Glutamatergic neuron (in vitro differentiated cells): ENCODE measurements at places on chromosomes 16 and 17. TPM values are rescaled to one million over a fixed set of nuclear protein-coding genes. Genes with fewer than 3 reads are reported as not detected.
A peak's percentile ranks its signal among the peaks of the same experiment; 100 is the strongest.

C16orf92 gene
- not detected for total RNA-seq

CCL1 gene
- total RNA-seq: not detected

EXOC3L1 gene
- 3.6 TPM for total RNA-seq

LRRC59 gene
- 73.9 TPM for total RNA-seq

CCL14 gene
- not detected for total RNA-seq

ACSM5 gene
- total RNA-seq: not detected

CDH13 gene
- total RNA-seq: 81.1 TPM

DNA sequence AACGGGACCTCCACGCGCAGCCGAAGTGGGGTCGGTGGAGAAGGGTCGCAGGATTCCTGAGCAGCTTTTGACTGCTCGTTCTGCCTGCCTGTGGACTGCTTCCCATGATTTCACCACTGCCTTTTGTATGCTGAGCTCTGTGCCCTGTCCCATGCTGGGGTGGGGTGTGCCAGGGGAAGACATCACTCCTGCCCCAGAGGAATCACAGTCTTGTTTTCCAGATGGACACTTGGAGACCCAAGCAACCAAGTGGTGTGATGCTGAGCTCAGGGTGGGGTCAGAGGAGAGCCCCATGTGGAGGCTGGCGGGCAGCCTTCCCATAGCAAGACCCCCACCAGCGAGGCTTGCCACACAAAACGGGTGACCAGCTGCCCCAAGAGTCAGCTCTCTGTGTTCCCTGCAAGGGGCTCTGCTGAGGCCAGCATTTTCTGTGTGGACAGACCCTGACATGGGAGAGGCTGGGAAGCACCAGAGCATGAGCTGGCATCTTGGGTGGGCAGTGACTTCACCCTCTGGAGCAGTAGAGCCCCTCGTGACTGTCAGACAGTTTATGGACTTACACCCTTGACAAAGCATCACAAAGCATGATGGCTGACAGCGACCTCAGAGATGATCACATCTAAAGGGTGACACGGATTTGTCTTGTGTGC is 111.9 kb downstream of the GNAO1 start:
- DNase-seq: no peak

- DNase-seq: no peak
These were observed 22.8 kb downstream of the ATP6V0D1 start for GRCh38 chr16:67458121-67458641.

DNA sequence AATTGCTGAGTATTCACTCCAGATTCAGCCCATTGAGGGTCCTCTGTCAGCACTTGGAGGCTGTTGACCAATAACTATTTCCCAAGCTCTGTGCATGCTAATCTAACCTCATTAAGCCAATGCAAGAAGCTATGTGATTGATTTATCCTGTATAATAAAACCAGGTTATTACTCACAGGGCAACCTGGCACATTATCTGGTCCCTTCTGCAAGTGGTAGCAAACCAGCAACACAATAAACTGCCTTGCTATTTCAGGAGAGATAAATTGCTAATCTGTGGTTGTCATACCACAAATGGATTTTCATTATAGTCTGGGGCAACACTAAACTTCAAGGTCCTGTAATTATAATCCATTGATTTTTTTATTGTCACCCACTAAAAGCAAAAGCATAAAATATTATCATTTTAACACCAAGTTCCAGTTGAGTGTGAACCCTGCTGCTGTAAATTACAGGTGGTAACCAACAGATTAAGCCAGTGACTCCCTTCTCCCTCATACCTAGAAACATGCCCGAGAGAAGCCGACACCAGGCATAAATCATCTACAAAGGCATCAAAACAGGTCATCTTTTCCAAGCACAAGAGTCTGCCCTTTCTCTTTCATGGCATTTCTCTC is 51.1 kb upstream of the SOX9 start:
- no peak for DNase-seq

DNA sequence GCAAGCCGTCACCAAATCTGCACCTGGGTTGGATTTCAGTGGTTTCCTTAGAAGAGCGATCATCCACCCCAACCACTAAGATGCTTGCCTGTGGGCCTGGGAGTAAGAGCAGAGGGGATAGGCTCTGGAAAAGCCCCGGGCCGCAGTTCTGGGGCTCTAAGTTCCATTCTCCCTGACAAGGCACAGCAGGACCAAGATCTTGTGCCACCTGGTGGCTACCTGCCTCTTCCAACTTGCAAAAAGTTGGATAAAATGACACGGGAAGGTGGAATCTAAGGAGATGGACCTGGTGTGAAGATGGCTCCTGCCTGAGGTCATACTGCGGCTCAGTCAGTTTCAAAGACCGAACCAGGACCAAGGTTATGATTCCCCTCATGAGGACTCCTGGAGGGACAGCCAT is 42.3 kb downstream of the ABCC12 start:
- no peak for DNase-seq

DNA sequence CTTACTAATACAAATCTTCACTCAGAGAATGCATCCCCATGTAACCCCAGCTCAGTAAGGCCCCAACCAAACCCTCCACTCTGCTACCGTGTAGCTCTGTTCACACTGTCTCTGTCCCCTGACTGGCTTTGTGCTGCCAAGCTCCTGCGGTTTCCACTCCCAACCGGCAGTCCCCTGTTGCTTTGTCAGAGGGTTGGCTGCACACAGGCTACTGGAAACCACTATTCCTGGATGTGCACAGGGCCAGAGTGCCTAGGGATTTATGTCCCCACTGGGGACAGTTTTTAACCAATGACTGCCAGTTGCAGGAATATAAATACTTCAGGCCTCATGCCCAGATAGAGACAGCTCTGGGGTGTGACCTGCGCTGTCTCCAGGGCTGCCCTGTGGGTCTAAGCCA is 157.1 kb upstream of the C16orf82 start:
- no peak for DNase-seq

DNA sequence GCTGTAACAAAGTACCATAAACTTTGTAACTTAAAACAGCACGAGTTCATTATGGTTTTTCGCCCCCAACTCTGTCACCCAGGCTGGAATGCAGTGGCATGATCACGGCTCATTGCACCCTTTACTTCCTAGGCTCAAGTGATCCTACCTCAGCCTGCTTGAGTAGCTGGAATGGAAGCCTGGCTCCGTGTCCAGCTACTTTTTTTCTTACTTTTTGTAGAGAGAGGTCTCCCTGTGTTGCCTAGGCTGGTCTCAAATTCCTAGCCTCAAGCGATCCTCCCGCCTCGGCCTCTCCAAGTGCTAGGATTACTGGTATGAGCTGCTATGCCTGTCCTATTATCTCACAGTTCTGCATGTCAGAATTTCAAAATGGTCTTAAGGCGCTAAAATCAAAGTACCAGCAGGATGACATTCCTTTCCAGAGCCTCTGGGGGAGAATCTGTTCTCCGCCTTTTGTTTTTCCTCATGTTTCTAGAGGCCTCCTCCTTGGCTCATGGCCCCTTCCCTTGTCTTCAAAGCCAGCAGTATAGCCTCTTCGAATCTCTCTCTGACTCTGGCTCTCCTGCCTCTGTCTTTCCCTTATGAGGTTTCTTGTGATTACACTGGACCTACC is 10.1 kb upstream of the PRM1 start:
- DNase-seq: no peak

DNA sequence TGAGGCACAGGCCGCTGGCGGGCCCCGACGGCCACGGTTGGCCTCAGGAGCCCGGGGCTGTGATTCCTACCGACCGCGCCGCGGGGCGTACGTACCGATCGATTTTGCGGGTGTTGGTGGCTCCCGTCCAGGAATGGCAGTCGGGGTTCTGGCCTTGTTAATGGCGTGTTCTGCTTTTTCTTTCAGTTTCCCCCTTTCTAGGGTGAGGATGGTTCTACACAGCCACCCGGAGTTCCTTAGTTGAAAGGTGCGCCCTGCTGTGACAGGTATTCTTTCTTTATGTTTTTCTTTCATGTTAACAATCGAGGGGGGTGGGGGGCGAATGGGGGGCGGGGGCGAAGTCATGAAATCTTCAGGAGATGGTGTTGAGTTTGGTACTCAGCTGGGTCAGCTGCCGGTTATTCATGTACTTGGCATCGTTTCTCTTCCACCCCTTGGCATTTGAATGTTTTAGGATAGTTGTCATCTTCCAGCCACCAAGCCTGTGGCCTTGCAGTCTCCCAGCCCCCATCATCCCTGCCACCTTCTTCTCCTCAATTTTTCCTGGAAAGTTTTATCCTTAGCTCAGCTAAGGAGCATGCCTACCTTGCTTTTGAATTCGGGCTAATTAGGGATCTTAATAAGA is 802 bp downstream of the CYLD start:
- DNase-seq: peak; percentile 48

- no peak for DNase-seq
These were observed 1.2 kb downstream of the QPRT start for GRCh38 chr16:29680180-29680598.

DNA sequence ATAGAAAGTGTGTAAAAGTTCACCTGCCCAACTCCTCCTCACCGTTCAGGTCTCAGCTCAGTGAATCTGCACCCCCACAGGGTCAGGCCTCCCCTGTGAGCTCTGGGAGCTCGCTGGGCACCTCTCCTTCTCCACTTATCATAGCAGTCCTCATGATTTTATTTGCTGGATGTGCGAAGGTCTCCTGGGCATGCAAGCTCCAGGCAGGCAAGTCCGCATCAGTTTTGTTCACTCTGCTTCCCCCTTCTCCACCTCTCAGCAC is 112.8 kb downstream of the ZNF423 start:
- DNase-seq: no peak

- DNase-seq: peak; percentile 36
These were observed 2.9 kb upstream of the SCIMP start for GRCh38 chr17:5237541-5238016.
